Pulmonary artery endothelial cell (primary cell): ENCODE measurements at places on chromosomes 5 and 9. TPM values are rescaled to one million over a fixed set of nuclear protein-coding genes. Genes with fewer than 3 reads are reported as not detected.

Gene GFI1B
- total RNA-seq = not detected in 2 replicates

GRCh38 chr5:95048628-95049027 lies 236.3 kb downstream of the MCTP1 start:
- no peak for DNase-seq

DNA sequence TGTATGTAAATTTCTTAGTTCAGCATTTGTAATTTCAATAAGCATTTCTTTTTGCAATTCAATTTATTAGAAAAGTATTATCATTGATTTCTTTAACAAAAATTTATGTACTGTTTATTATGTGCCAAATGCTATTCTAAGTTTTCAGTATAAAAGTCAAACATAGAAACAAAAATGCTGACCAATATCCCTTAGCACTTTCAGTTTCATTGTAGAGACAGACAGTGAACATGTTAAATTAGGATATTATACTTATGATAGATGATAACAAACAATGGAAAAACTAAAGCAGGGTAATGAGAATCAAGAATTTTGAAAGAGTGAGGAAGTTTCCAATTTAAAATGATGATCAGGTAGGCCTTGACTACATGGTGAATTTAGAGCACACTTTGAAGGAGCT lies 1106.0 kb downstream of the TAF11L14 start:
- DNase-seq = no peak

DNA sequence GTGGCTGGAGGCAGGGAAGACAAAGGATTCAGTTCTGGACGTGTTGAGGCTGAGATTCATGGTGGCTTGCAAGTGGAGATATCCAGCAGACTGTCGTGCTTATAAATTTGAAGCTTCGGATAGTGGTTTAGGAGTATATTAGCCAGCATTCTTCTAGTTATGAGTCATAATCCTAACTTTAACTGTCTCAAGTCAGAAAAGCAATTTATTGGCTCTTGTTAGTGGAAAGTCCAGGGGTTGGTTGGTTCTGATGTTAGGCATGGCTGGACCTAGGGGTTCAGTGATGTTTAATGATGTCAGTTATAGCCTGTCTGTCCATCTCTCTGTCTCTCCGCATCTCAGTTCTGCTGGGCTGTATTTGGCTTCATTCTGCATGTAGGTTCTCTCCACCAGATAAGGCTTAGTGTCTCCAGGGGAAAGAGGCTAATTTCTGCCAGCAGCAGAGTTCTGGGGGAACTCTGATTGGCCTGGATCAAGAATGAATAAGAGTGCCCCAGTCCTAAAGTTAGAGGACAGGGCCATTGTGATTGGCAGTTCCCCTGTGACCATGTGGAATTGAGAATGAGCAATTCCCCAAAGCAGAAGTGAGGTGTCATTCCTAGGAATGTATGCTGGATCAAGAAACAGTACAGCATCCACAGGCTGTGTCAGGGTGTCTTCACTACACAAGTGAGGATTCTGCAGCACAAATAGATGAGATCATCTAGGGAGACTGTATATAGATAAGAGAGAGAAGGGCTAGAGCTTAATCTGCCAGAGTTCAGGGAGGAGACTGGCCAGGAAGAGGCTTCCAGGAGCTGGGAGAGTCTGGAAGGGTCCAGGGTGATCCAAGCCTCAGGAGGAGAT lies 72.9 kb upstream of the SHB start:
- DNase-seq = no peak

GRCh38 chr5:15791859-15792258 lies 291.9 kb downstream of the FBXL7 start:
- DNase-seq = no peak

Gene ALDH1A1
- total RNA-seq = 130 and 699 TPM in 2 replicates

Gene ZNG1C
- total RNA-seq = 16.0 and 20.1 TPM in 2 replicates

GRCh38 chr5:132472431-132472830 lies 18.1 kb downstream of the IRF1 start:
- no peak for DNase-seq

- DNase-seq = no peak
Observed at GRCh38 chr5:102873379-102873932, 118.4 kb downstream of the PAM start.

Gene SLC27A6
- total RNA-seq = not detected in 2 replicates

GRCh38 chr9:29806937-29807618 lies 2233.8 kb upstream of the C9orf72 start:
- no peak for DNase-seq

DNA sequence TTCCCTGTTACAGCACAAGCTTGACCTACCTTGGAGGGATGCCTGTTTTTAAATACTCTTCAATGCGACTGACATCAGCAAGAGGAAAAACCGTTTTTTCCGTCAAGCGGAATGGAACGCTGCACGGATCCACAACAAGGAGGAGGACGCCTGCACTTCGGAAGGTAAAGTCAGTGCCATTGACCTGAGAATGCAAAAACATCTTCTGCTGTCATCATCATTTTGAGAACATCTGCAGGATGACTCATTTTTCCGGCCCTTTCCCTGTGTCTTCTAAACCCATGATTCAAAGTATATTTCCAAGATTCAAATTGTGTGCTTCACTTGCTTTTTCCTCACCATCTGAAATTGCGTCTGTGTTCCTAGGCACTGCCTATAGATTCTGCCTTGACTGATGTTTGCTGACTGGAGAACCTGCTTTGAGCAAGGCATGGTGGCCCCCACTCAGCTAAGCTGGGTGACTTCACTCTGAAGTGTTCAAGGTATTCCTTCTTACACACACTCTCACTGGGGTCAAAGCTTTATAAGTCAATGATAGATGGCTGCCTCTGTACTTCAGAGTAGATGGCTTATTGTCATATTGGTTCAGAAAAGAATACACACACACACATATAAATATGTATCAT lies 78.1 kb downstream of the CEMIP2 start:
- DNase-seq = no peak
